ENCODE measurements at places on chromosomes 1 and 21. TPM values are rescaled to one million over a fixed set of nuclear protein-coding genes. Genes with fewer than 3 reads are reported as not detected.

The C1orf141 gene
- not detected for total RNA-seq

The RASSF5 gene
- 2.4 TPM for total RNA-seq

The PLD5 gene
- 7.3 TPM for total RNA-seq

The ALPL gene
- total RNA-seq = not detected

The GABPB2 gene
- total RNA-seq = 10.9 TPM

The USP21 gene
- 14.1 TPM for total RNA-seq

The PRXL2B gene
- 25.2 TPM for total RNA-seq

The FCAMR gene
- not detected for total RNA-seq
